Left lobe of liver (tissue), 2 donors: ENCODE measurements at places on chromosomes 7 and 10. TPM values are rescaled to one million over a fixed set of nuclear protein-coding genes. Genes with fewer than 3 reads are reported as not detected.

NEUROD6 gene
- not detected for total RNA-seq

DNA sequence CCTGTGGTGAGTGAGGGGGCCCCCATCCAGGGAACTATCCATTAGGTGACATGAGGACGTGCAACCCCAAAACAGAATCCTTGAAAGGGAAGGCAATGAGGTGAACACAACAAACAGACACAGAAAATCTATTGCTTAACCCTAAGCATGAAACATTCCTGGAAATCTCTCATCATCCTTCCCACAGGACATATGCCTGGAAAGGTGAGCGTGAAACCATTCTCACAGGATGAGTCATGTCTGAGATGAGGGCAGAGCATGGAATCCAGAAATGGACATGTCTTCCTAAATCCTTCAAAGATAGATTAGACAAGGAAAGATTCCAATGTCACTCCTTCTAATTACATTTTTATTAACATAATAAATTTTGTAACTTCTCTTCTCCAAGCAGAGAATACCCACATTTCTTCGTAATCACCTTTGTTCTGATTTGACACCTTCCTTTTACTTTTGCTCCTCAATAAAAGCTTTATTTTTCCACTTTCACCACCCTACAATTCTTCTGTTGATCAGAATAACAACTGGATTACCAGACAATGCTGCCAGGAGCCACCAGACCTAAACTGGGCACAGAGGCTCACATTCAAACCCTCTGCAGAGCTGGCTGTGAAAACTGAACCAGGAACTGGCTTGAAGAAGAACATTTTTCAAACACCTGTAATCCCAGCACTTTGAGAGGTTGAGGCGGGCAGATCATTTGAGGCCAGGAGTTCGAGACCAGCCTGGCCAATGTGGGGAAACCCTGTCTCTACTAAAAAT, 67.2 kb downstream of the COBL start:
- DNase-seq = no peak

HMX2 gene
- not detected for total RNA-seq

DNA sequence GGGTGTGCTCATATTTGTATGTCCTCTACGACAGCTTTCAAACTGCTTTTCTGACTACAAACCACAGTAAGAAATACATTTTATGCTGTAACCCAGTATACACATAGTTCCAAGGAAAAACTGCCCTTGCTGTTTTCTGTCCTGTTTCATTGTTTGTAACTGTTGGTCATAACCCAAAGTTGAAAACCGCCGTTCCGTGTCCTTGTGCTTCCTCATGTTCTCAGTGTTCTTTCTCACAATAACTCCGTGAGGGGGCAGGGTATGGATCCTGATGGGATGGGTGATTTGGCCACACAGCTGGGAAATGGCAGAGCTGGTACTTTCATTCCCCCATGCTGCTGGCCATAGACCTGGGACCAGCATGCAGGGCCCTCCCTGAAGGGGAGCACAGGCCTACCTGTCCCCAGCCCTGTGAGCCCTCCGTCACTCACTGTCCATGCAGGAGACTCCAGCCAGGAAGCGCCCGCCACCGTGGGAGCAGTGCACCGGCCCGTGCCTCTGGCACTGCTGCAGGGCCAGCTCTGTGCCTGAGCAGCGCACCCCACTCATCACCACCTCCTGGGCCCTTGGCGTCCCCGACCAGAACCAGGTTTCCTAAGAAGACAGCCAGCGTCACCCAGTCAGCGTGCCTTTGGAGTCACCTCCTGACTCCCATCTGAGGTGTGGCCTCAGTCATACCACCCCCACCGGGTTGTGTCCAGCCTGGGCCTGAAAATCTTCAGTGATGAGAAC, 12.7 kb downstream of the LOXL4 start:
- no peak for DNase-seq

DNA sequence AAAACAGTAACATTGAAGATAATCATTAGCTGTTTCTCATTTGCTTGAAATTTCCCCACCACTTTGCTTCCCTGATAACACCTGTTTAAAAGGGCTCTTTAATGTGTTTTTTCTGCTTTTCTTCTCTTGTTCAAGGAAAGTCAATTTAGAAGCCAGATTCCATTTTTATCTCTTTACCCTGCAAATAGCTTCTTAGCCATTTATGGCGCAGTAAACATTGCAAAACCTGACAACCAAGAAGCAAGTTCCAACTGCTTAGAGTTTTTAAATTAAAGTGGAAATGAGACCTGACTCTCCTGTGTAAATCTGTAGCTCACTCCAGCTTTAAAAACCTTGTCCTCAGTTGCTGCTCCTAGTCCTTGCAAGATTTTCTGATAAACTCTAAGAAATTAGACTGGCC, 30.1 kb downstream of the SGPL1 start:
- no peak for DNase-seq

OR13A1 gene
- total RNA-seq = not detected

- DNase-seq = no peak
Measured at GRCh38 chr10:9965341-9965740, 1052.3 kb upstream of the CELF2 start.

GRCh38 chr7:116802746-116803152, 59.6 kb upstream of the CAPZA2 start:
- no peak for DNase-seq

DNA sequence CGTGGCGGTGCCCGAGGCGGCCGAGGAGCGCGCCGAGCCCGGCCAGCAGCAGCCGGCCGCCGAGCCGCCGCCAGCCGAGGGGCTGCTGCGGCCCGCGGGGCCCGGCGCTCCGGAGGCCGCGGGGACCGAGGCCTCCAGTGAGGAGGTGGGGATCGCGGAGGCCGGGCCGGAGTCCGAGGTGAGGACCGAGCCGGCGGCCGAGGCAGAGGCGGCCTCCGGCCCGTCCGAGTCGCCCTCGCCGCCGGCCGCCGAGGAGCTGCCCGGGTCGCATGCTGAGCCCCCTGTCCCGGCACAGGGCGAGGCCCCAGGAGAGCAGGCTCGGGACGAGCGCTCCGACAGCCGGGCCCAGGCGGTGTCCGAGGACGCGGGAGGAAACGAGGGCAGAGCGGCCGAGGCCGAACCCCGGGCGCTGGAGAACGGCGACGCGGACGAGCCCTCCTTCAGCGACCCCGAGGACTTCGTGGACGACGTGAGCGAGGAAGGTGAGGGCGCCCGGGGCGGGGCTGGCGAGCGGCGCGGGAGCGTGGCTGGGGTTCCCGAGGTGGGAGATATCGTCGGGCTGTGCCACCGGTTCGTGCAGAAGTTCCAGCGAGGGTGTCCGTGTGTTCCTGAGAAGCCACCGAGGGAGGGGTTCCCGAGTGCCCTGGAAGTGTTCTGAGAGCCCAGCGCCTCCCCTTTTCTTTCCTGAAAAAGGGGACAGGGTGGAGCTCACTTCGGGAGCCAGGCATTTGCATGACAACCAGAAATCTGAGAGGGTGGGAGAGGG, 495 bp downstream of the EIF3B start:
- DNase-seq = no peak

DNA sequence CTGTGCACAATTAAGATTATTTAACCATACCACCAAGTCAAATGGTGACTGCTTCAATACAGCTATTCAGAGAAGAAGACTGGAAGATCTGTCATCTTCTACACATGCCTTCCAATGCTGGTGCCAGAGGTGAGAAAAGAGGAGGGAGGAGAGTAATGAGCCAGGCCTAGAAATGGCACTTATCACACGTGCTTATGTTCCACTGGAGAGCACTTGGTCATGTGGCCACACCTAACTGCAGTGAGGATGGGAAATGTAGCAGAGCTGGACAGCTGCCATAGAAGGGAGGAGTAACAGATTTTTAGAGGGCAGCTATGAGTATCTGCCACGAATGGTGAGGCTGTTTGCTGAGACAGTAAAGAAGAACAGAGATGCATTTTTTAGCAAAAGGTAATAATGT, 77.1 kb downstream of the MPLKIP start:
- DNase-seq = no peak

GLI3 gene
- 0.88 TPM for total RNA-seq

GRCh38 chr10:11179516-11180105, 161.9 kb downstream of the CELF2 start:
- DNase-seq = no peak

GPR26 gene
- total RNA-seq = not detected

DNA sequence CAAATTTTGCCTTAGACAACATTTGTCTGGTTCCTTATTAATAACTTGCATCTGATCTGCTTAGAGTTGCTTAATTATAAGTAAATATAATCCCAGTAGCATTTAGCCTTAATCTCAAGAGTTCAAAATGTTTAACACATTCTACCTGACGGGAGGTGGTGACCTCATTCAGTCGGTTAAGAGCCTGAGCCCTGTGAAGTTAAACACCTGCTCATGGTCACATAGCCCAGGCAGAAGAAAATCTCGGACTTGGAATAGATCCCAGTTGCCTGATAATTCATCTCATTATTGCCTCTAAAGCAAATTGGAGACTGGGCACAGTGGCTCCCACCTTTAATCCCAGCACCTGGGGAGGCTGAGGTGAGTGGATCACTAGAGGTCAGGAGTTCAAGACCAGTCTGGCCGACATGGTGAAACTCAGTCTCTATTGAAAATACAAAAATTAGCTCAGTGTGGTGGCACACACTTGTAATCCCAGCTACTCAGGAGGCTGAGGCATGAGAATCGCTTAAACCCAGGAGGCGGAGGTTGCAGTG, 18.6 kb upstream of the ASCC1 start:
- no peak for DNase-seq

GRCh38 chr10:96863922-96864543, 31.9 kb downstream of the LCOR start:
- DNase-seq = no peak

FEZF1 gene
- not detected for total RNA-seq

SCRN1 gene
- total RNA-seq = 3.1 TPM

SCIN gene
- total RNA-seq = 0.30 TPM

- no peak for DNase-seq
Measured at GRCh38 chr7:101687791-101688182, 58.7 kb upstream of the MYL10 start.

- DNase-seq = peak; percentile 49
Measured at GRCh38 chr10:46516660-46517416, 39.6 kb downstream of the GPRIN2 start.

PLA2G12B gene
- 60.4 TPM for total RNA-seq

WNT2 gene
- total RNA-seq = 0.86 TPM

DNA sequence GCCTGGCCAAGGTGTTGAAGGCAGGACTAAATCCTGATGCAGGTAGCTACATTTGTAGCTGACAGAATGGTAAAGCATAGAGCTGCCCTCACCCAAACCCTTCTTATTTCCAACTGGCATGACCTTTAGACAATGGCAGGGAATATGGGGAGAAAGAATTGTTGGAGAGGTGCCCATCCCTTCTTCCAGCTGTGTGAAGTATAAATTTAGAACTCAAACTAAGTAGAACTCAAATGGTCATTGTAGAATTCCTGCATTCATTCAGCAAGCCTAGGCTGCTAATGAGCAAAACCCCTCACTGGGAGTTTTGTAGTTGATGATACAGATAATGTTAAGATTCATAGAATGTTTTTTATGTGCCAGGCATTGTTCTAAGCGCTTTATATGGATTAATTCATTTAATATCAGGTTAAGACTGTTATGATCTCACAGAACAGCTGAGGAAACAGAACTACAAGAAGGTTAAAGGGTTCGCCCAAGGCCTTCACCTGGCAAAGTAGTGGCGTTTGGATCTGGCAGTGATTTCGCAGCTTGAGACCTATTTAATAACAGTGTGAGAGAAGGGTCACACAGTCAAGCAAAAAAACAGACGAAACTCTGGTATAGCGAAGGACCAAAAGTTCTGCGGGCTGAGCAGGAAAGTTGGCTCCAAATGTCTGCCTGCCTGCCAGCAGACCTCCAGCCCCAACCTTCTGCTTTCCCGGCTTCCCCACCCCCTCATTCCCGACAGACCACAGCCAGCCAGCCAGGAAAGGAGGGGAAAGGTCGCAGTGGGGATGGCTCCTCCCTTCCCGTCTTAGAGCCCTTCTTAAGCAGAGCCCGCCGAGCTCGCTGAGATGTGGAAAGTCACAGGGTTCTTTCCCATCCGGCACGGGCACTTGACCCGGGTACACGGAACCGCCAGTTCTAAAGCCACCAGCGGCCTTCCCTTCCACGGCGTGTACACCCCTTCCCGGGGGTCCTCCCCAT, 1.6 kb upstream of the HILPDA start:
- DNase-seq = peak; percentile 89

GRCh38 chr7:27166531-27167505, 1.5 kb upstream of the HOXA9 start:
- no peak for DNase-seq

PLXNA4 gene
- 0.38 TPM for total RNA-seq
